Colonic mucosa (tissue), 4 donors: ENCODE measurements at places on chromosomes 6 and 20.
A peak's percentile ranks its signal among the peaks of the same experiment; 100 is the strongest.

DNA sequence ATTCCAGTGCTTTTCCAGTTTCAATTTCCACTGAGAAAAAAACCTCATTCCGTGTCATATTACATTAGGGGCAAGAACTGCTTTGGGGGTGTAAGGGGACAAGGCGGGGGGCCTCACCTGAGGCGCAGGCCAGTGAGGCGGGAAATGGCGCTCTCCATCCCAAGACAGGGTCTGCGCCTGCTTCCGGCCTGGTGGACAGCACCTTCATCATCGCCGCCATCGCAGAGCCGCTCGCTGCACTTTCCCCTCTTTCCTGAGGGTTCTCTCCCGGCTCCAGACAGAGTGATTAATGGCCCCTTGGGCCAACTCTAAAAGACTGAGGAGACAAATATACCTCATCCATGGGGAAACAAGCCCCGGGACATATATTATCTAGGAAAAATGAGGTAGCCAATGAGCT is 270.0 kb upstream of the SOX4 start:
- no peak for DNase-seq

- no peak for DNase-seq
Observed at GRCh38 chr20:17889226-17889625, 79.4 kb downstream of the SNX5 start.

GRCh38 chr6:45495429-45496084 is 117.8 kb upstream of the SUPT3H start:
- DNase-seq: no peak

- peak; percentile 59 for DNase-seq
Observed at GRCh38 chr20:5448449-5449118, 131.8 kb upstream of the PROKR2 start.

DNA sequence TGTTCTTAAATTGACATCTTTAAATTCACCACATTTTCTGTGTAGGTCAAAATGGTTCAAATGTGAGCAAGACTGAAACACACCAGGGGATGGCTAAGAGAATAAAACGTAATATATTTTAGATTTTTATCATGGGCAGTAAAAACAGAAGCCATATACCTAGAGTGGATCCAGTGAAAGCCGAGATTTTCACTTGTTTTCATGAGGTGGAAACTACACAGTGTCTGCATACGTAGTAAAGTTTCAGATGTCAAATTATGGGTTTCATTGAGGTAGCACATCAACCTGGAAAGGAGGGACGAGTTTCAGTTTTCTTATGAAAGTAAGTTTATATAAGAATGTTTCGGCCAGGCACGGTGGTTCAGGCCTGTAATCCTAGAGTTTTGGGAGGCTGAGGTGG is 25.9 kb downstream of the METTL24 start:
- DNase-seq: no peak

GRCh38 chr20:59581993-59582679 is 22.2 kb upstream of the PHACTR3 start:
- DNase-seq: no peak

- peak; percentile 84 for DNase-seq
Observed at GRCh38 chr6:15365273-15365687, 119.4 kb downstream of the JARID2 start.

DNA sequence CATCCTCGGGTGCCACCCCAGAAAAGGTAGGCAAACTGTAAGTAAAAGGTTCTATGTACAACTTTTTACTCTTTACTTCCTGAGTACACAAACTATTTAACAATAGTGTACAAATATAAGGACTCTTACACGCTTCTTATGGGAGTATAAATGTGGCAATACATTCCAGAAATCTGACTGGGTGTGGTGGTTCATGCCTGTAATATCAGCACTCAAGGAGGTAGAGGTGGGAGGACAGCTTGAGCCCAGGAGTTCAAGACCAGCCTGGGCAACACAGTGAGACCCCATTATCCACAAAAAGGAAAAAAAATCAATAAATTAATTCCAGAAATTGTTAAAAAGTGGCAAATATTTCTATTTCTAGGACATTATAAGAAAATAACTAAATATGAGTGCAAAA is 48.9 kb downstream of the PIGU start:
- DNase-seq: no peak

GRCh38 chr20:53636540-53637097 is 43.0 kb upstream of the ZNF217 start:
- no peak for DNase-seq

- DNase-seq: no peak
Observed at GRCh38 chr6:146805546-146806325, 207.0 kb downstream of the ADGB start.
